Adrenal gland (tissue), 19 donors: ENCODE measurements at places on chromosomes 2 and 18. TPM values are rescaled to one million over a fixed set of nuclear protein-coding genes. Genes with fewer than 3 reads are reported as not detected.
A peak's percentile ranks its signal among the peaks of the same experiment; 100 is the strongest.

DNA sequence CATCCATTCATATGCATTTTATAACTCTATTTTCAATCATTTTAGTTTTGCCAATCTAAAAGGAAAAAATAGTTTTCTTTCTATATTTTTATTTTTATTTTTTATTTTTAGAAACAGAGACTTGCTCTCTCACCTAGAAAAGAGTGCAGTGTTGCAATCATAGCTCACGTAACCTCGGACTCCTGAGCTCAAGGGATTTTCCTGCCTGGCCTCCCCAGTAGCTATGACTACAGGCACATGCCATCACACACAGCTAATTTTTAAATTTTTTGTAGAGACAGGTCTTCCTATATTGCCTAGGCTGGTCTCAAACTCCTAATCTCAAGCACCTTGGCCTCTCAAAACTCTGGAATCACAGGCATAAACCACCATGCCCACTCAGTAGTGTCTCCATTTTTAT lies 125.5 kb upstream of the XIRP2 start:
- DNase-seq: no peak

Gene INO80C
- 9.0 TPM for total RNA-seq

- DNase-seq: no peak
Measured at GRCh38 chr2:216665717-216666116, 29.6 kb downstream of the IGFBP5 start.

GRCh38 chr2:42721898-42722297 lies 42.0 kb downstream of the OXER1 start:
- no peak for DNase-seq

DNA sequence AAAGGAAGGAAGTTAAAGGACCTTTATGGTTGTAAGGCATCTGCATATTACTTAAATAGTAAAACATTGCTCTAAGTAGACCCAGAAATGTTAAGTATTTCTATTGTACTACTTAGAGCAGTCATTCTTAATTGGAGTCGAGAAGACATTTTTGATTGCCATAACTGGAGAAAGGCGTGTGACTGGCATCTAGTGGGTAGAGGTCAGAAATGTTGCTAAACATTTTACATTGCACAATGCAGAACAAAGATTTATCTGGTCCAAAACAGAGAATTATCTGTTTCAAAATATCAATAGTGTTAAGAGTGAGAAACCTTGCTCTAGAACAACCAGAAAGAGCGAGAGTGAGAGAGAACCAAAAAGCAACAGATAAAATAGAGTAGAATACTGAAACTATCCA lies 23.3 kb upstream of the ROCK1 start:
- no peak for DNase-seq

- no peak for DNase-seq
Measured at GRCh38 chr2:30276455-30276911, 45.1 kb downstream of the LBH start.

DNA sequence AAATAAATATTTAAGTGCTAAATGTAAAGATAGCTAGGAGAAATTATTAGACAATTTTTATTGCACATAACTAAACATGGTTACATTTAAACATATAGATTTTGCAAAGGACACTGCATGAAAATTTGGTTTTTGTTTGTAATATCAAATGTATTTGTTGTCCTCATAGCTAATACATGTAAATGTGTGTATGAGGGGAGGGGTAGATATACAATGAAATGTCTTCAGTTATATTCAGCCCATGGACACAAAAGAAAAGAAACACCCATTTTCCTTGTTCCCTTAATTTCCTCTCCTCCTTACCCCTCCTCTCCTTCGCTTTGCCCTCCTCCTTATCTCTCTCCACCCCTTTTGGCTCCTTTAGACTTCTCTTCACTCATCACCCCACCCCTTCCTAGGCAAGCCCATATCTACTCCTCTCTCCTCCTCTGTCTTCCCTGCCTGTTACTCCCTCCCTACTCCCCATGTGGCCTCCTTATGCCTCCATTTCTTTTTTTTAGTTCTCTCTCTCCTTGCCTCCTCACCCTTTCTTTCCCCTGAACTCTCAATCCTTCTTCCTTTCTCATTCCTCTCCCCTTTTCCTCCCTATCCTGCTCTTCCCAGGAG lies 1.4 kb downstream of the COL3A1 start:
- no peak for DNase-seq

GRCh38 chr2:73075477-73076373 lies 4.2 kb upstream of the SFXN5 start:
- DNase-seq: no peak

- DNase-seq: no peak
Measured at GRCh38 chr2:108909275-108909823, 79.7 kb downstream of the EDAR start.

GRCh38 chr2:148745151-148745851 lies 100.8 kb downstream of the EPC2 start:
- no peak for DNase-seq

DNA sequence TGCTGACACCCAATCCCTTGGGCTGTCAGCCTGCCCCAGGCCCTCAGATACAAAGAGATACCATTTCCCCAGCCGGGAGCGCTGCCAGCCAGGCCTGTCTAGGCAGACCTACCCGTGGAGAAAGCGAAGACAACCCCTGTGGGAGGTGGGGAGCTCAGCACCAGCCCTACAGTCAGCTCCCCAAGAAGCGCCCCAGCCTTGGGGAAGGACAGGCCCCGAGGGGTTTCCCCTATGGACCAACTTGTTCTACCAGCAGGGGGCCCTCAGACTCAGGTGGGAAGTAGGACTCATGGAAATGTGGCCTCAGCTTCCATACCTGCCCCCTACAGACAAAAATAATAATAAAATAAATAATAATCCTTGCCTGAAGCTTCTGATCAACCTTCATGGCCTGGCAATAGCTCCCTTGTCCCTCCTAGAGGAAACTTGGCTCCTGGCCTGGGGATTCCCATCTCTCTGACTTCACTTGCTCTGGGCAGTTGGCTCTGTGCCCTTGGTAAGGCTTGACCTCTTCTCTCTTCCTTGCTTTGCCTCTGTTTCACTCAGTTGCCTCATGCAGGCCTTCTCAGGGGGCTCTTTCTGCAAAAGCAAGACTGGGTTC lies 7.0 kb downstream of the SLC35F6 start:
- DNase-seq: peak; percentile 96

Gene FRZB
- total RNA-seq: 0.50 TPM

Gene WDR43
- total RNA-seq: 28.0 TPM

GRCh38 chr2:58063641-58064040 lies 17.0 kb downstream of the VRK2 start:
- no peak for DNase-seq

GRCh38 chr18:47585136-47585535 lies 333.7 kb upstream of the SKOR2 start:
- no peak for DNase-seq

Gene PSTPIP2
- 7.1 TPM for total RNA-seq
